ENCODE measurements at places on chromosomes 3 and 15.

DNA sequence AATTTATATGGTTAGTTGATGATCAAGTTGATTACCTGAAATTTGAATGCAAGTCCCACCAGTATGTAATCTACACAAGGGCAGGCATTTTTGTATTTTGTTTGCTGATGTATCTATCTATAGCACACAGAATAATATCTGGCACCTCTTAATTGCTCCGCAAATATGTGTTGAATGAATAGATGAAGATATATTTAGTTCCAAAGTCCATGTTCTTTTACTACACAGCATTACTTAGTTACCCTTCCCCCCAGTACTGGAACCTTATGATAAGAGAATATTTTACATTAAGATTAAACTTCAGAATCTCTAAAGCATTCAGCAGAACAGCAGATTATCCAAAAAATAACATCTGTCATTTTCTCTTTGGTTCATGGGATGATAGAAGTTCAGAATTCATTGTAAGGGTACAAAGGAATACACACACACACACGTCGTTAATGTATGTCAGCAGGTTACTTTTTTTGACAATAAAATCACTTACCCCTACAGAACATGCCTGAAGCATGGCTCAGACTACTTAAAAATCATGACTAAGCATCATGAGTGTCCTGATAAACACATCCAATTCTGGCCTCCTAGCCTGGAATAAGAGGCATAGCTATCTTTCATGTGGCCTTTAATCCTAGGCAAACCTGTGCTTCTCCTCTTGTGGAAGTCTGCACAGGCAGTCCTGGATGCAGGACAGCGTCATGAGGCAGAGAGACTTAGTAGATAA, 148.9 kb upstream of the TBC1D5 start:
- DNase-seq: no peak

GRCh38 chr3:52537726-52538421, 1.5 kb downstream of the UQCC5 start:
- DNase-seq: no peak

DNA sequence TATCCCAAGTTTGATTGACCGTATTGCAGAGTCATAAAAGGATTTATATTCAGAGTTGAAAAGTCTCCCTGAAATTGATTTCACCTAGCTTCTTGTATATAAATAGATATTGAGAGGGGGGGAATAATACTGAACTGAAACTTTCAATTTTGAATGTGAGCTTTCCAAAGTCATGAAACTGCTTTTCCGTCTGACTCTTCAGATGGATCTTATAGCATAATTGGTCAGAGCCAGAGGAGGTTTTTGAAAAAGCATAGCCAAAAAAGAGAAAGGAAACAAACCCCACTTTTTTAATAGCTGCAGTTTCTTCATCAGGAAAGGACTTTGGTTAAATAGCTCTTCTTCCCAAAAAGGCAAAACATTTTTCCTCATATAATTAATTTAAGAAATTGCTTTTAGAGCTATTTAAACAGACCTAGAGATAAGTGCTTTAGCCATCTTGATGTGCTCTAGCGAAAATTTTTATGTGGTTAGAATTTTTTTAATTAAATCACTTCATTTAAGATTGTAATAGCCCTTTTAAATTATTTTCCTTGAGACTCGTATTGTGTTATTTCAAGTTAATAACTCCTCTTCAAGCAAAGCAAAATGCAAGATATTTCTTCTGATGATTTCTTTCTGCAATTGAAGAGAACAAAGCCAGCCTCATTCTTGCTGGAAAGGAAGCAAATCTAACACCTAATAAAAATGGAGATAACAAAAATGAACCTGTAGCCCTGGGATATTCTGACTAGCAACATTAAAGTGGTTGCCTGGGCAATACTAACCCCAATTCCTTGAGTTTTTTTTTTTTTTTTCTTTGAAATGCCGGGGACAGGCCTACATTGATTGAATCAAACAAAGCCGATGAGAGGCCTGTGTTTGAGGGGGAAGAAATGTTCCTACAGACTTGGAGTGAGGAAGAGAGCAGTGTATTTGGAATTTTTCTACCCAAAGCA, 173.6 kb downstream of the PTPRG start:
- DNase-seq: no peak

- no peak for DNase-seq
These were observed 40.8 kb downstream of the BFSP2 start for GRCh38 chr3:133440652-133441051.

- DNase-seq: no peak
These were observed at the start of gene LRRK1 for GRCh38 chr15:100918690-100919480. Gene LRRK1 (plus strand): TSS chr15:100919357. CDS start chr15:100924633, 5,276 bp downstream.

GRCh38 chr3:113719294-113719693, 22.9 kb upstream of the USF3 start:
- DNase-seq: no peak

DNA sequence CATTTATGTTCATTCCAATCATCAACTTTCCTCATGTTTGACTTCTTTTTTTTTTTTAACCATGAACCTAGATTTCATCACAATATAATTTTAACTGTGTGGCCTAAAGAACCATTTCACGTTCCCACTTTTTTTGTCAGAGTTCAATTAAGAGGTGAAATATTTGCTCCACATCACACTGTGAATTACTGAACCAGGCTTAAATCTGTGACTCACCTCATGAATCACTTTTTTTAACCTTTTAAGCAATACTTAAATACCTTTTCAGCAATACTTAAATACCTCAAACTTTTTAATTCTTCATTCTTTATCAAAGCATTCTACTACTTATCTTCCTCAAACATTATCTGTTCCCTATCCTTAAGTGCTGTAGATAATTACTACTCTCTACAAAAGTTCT, 137.6 kb downstream of the SI start:
- no peak for DNase-seq

- no peak for DNase-seq
These were observed 151.1 kb upstream of the OSTN start for GRCh38 chr3:191047930-191048329.

DNA sequence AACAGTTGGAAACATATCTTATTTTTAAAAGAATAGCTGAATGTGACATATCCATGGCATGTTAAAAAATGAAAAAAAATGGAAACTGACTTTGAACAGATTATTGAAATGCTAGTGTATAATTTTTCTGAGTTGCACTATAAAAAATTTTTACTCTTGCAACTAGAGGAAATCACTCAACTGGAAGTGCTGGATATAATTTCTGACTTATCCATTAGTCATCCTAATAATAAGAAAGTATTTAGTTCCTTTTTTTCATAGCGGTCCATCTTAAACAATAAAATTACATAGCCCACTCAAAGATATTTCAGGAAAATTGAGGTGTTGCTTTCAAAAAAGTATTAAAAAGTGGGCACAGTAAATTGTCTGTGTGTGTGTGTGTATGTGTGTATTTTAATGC, 80.7 kb downstream of the MBNL1 start:
- no peak for DNase-seq

DNA sequence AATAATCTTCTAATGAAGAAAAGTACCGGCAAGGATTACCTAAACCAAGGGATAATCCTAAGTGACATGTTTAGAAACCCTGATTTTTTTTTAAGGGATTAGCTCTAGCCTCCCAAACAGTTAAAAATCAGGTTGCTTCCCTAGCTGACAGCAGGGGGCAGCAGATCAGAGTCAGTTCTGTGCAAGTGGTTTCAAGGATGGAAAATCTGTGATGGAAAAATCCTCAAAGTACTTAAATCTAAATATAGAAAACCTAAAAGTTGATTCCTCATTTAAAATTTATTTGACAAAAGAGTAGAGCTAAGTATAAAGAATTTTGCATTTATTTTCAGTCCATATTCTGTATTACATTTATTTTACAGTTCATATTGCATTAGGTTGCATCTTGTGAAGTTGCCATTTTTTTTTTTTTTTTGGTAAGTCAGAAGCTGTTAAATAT, 107.6 kb downstream of the PEX5L start:
- DNase-seq: no peak

GRCh38 chr3:42402394-42403096, 7.9 kb downstream of the LYZL4 start:
- DNase-seq: no peak

DNA sequence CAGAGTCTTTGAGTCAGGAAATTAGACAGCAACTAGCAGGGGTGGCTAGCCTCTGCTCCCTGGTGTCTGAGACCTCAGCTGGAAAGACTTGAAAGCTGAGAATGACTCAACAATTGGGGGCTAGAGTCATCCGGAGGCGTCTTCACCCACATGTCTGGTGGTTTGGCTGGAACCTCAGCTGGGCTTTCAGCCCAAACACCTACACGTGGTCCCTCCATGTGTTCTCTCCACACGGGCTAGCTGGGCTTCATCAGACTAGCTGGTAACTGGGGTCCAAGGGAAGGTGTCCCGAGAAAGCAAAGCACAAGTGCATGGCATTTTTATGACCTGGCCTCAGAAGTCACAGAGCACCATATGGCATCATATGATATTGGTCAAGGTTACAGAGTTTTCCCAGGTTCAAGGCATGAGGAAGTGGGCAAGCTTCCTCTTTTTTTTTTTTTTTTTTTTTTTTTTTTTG, 19.9 kb upstream of the ABHD2 start:
- peak; percentile 14 for DNase-seq

- no peak for DNase-seq
These were observed 45.0 kb downstream of the ZNF860 start for GRCh38 chr3:32026593-32026992.

- no peak for DNase-seq
These were observed 242.0 kb upstream of the NSMCE3 start for GRCh38 chr15:29511663-29512062.

DNA sequence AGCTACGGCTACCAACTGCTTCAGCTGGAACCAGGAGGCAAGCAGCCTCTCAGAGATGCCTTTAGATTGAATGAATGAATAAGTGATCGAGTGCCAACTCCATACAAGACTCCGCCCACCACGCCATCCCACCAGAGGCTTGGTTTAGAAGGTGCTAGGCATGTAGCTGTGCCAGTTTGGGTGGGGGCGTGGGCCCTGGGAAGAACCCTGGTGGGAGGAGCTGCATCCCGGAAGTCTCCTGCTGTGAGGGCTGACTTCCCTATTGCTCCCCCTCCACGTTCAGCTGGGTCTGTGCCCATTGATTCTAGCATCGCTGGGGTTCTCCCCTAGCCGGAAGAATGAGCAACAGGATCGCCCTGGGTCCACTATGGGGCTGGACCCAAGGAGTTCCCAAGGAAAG, 20.9 kb downstream of the LINGO1 start:
- no peak for DNase-seq

GRCh38 chr3:24185738-24186384, 240.8 kb downstream of the NR1D2 start:
- no peak for DNase-seq

DNA sequence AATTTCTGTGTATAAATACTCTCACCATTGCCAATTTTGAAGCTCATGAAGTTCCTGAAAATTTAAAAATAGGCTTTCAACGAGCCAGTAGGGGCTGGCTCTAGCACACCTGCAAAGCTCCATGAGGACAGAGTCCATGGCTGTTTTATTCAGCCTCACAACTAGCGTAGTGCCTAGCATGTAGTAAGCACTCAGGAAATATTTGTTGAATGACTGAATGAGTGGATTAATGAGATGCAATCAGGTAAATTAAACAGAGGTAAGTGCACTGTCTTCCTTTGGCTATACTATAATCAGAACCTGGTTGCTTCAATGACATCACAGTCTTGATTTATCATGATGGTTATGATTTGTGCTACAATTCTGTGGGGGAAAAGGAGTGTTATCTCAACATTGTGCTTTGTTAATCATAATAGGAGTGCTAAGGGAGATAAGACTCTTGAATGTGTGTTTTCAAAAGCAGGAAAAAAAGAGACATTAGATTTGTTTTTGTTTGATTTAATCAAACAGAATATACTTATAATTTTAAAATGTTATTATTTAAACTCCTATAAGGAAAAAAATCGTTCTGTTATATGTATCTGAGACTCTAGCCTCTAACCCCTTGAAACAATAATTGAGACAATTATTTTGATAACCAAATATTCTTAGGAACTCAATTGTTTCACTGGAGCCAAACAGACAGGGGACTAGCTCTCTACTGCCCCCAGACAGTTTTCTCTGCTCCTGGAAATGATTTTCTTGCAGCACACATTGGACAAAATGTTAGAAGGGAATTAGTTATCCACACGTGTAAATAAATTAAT, 171.7 kb upstream of the ATP11B start:
- no peak for DNase-seq

DNA sequence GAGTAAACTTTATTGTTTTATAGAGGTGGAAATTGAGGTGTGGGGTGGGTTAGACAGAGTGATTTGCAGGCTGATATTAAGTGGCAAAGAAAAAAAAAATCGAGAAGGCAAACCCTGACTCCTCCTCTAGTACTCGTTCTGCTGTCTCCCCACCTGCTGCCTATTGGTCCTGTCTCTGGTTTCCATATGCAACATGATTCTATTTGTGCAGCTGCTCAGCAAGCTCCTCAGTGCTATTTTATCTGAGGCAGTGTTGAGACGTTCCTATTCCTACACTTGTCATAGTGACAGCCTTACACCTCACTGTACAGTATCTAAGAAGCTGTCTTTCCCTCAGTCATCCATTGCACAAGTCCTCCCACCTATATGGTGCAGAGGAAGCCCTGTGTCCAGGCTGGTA, 45.1 kb downstream of the RSL24D1 start:
- DNase-seq: no peak
